NCI-H69 (cell line): ENCODE measurements at places on chromosomes 6 and 20.

DNA sequence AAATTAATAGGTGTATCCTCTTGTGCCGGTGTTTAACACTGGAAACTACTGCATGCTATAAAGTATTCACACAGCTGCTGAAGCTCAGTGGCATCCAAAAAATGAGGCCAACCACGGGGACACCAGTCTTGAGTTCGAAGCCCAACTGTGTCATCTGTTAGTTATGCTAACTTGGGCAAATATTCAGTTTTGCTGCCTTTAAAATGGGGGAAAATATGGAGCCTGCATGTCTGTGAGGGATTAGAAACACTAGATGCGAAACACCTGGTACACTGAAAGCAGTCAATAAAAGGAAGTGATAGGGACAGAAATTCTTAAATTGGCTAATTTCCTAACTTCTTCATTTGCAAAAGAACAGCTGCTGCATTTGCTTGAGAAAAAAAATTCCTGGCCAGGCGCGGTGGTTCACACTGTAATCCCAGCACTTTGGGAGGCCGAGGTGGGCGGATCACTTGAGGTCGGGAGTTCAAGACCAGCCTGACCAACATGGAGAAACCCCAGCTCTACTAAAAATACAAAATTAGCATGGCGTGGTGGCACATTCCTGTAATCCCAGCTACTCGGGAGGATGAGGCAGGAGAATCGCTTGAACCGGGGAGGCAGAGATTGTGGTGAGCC is 36.6 kb upstream of the MLIP start:
- DNase-seq, result no peak

GRCh38 chr6:149026530-149026942 is 279.7 kb downstream of the UST start:
- peak; percentile 77 for DNase-seq

DNA sequence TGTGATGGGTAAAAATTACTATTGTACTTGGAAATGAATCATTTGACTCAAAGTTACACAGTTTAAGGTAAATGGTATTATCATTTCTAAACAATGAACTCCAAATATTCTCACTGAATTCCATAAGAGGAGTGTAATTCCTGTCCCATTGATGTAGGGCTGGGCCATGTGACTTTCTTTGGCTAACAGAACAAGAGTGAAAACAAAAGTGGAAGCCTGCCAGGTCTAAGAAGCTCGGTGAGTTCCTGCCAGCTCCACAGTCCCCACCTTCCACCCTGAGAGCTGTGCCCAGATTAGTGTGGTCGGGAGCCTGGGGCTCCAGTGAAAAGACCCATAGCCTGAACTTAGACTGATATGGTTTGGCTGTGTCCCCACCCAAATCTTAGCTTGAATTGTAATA is 24.6 kb downstream of the TBXT start:
- DNase-seq, result no peak

GRCh38 chr20:59027741-59028320 is 4.3 kb downstream of the ATP5F1E start:
- no peak for DNase-seq

DNA sequence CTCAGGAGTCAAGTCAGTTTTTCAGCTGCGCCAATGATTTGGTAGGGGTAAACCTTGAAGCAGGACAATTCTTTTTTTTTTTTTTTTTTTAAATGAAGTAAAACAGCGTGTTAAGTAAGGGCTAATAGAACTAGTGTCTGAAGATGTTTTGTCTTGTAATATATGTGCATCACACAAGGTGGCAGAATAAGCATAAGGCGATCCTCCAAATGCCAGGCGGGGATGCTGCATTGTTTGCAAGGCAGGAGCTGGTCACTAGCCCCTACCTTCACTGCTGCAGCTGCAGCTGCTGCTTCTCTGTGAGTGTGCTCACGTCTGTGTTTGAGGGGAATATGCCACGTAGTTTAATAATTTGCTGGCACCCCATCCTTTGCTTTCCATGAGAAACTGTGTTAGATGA is 272.7 kb upstream of the MAP3K7 start:
- DNase-seq, result peak; percentile 39

GRCh38 chr6:43951756-43952675 is 175.2 kb downstream of the MRPL14 start:
- no peak for DNase-seq

GRCh38 chr6:157056275-157056674 is 267.0 kb downstream of the TMEM242 start:
- DNase-seq, result no peak

GRCh38 chr20:15739035-15739434 is 834.2 kb downstream of the KIF16B start:
- no peak for DNase-seq

- DNase-seq, result no peak
These were observed 11.9 kb upstream of the CNR1 start for GRCh38 chr6:88177961-88178464.

GRCh38 chr6:39357998-39358686 is 35.6 kb upstream of the KCNK16 start:
- DNase-seq, result peak; percentile 56

- no peak for DNase-seq
These were observed 578.2 kb downstream of the QKI start for GRCh38 chr6:163992701-163993100.

DNA sequence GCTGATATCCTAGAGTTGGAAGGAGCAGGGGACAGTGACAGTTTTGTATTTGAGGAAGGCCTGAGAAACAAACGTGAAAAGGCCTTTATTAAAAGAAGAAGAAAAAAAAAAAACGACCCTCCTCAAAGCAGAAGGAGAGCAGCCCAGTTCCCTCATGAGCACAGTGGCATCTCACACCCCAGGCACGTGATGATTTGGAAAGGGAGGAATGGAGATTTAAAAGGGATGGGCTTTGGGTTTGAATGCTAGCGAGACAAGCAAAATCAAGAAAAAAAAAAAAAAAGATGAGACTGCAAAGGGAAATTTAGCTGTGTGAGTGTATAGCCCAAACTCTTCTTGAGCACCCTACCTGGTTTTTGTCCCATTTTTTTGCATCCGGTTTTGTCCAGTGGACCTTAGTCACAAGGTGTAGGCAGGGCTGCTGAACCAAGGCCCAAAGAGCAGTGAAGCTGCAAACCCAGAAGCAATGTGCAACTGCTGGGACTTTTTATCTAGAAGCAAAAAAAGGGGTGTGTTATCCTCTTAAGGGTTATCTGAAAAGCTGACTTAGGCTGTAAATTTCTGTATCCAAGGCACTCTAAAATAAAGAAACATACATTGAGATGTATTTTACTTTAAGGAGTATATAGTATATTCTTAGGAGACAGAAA is 54.5 kb upstream of the RREB1 start:
- DNase-seq, result no peak

DNA sequence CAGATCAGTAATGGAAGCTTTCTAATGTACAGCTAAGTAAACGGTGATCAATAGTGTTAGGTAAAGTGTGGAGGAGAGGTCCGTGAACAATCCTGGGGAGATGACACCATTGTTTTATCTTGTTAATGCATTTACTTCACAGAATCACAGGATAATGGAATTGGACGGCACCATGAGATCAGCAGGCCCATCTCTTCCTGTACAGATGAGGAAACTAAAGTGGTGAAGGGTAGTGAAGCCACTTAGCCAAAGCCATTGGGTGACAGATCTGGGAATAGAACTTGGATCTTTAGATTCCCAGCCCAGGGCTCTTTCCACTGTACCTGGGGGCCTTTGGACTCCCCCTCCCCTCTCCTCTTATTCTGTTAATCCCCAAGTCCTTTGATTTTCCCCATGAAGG is 26.2 kb upstream of the IER3 start:
- no peak for DNase-seq

GRCh38 chr6:168226061-168226752 is 93.4 kb downstream of the DACT2 start:
- DNase-seq, result no peak

DNA sequence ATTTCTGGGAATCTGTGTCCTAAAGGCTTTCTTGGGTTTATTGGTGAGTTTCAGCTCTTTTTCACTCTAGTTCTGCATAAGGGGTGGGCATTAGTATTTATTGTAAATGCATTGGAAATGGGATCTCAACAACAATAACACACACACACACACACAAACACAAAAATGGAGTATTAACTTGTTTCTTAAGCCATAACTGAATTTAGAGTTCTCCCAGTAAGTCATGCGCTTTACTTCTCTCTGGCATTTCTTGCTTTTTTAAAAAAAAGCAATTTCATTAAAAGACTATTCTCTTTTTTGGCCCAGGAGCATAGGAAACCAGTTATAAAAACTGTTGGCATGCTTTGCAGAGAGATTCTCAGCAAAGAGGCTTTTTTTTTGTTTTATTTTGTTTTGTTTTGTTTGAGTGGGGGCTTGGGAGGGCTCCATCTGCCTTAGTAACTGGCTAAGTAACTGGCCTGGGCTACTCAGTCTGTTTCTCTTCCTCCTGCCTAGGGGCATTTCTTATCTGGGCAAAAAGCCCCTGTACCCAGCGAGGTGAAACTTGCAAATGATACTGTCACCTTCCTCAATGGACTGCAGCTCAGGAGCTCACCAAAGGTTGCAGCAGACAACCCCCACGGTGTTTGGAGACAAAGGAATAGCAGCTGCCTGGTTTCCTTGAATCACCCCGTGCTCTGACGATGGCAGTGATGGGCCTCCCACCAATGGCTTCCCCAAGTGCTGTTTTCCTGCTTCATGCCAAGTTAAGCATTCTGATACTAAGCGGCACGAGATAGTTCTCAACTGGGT is 128.5 kb downstream of the BCAS1 start:
- DNase-seq, result no peak

DNA sequence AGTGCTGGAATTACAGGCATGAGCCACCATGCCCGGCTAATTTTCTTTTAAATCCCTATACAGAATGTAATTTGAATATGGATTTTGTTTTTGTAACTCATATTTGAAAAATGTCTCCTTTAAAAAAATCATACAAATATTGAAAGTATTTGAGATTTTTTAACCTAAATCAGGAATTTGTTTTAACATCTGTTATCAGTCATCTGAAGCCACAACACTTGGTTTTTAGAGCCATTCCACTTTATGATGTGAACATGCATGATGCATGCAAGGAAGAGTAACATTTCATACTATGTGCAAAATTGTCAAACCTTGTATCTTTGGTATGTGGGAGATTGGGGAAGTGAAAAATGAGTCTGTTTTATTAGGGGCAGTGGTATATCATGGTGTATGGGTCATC is 124.5 kb upstream of the AHI1 start:
- no peak for DNase-seq

DNA sequence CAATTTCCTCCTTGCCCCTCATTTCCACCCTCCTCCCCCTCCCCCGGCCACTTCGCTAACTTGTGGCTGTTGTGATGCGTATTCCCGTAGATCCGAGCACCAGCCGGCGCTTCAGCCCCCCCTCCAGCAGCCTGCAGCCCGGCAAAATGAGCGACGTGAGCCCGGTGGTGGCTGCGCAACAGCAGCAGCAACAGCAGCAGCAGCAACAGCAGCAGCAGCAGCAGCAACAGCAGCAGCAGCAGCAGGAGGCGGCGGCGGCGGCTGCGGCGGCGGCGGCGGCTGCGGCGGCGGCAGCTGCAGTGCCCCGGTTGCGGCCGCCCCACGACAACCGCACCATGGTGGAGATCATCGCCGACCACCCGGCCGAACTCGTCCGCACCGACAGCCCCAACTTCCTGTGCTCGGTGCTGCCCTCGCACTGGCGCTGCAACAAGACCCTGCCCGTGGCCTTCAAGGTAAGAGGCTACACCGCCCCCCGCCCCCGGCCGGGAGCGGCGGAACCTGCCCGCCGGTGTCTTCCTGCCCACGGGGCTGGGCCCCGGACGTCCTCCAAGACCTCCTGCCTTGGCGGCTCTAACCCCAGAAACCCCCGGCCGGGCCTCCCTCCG is 44.9 kb upstream of the SUPT3H start:
- peak; percentile 54 for DNase-seq

DNA sequence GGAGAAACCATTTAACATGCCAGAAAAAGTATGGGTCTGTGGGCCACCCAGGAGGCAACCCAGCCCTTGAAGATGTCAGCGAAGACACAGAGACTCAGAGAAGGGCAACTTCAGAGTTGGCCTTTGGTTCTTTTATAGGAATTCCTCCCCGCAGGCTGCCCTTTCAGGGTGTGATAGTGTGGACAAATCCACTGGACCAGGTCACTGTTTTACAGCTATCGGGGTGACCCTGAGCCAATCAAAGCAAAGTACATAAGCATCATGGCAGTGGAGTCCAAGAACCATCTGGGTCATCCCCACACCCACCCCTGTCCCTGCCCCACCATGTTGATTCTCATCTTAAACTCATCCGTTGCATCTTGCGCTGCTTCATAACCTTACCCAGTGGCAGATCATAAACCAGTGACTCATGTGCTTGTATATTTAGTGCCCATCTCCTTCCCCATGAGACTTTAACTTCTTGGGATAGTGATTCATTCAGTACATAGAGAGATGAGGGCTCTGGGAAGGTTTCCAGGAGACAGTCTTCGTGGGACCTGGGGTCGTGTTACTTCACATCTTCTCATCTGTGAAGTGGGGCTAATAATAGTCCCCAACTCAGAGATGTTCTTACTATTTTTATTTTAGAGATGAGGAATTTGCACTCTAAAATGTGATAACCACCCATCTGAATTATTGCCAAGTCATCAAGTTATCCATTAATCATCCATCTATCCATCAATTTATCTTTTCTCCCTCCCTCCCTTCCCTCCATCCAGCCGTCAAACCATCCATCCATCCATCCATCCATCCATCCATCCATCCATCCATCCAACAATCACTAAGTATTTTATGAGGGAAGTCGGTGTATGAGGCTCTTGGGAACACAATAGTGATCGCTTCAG is 51.0 kb downstream of the EDN3 start:
- DNase-seq, result no peak

GRCh38 chr6:129351807-129352206 is 358.2 kb downstream of the ARHGAP18 start:
- no peak for DNase-seq

GRCh38 chr6:144757299-144757698 is 472.2 kb downstream of the UTRN start:
- DNase-seq, result peak; percentile 47

GRCh38 chr20:38196592-38196991 is 31.5 kb upstream of the TGM2 start:
- DNase-seq, result no peak

DNA sequence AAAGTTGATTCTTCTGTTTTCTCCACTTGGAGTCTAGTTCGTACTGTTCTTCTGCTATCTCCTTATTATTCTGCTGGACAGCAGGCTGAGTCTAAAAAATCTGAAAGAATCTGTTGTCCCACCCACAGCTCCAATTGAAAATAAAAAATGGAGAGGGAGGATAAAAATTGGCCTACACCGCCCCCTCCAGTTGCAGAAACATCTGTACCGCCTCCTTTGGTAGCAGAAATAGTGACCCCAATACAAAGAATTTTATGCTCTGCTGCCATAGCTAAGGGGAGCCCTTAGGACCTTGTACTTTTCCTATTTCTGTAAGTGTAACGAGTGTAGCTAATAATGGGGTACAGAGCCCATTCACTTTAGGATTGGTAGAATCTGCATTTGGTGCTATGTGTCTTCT is 4.9 kb upstream of the FKBP1A start:
- DNase-seq, result no peak

- peak; percentile 86 for DNase-seq
These were observed 27.5 kb upstream of the ZBTB22 start for GRCh38 chr6:33344701-33345697.

- peak; percentile 11 for DNase-seq
These were observed 17.0 kb downstream of the ADGRB3 start for GRCh38 chr6:68652117-68652536.
